Activated CD4-positive, alpha-beta T cell treated with anti-CD3 and anti-CD28 coated beads, Interleukin-2, amount 10 ng/mL, durations not matched to agents 7 days and 5 days (primary cell): ENCODE measurements at places on chromosomes 6 and 20. TPM values are rescaled to one million over a fixed set of nuclear protein-coding genes. Genes with fewer than 3 reads are reported as not detected.

RCAN2 gene
- 0.65 TPM for total RNA-seq

SNPH gene
- total RNA-seq, result 8.4 TPM

ESF1 gene
- 12.4 TPM for total RNA-seq

ERMARD gene
- total RNA-seq, result 35.6 TPM

HDGFL1 gene
- not detected for total RNA-seq
